H9 (cell line): ENCODE measurements at places on chromosomes 7 and 10. TPM values are rescaled to one million over a fixed set of nuclear protein-coding genes. Genes with fewer than 3 reads are reported as not detected.

DNA sequence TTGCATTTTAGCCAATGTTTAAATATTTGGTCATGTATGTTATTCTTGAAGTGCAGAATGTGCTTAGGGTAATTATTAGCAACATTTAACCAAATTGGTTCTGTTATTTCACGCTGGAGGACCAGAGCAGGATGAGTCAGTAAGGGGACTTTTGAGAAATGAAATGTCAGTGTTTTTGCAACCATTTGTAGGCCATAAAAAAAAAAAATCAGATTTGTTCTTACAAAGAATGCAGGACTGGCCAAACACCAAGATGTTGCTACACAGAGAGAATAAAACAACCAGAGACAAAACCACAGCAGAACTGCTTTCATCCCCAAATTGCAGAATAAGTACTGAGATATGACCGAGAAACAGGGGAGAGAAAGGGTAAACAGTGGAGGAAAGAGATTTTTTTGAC, 62.1 kb downstream of the TPST1 start:
- H3K27ac ChIP-seq, result no peak overlapping the region
- no peaks in the 10 kb centered on the region for H3K4me1 ChIP-seq
- DNase-seq, result no peak

DNA sequence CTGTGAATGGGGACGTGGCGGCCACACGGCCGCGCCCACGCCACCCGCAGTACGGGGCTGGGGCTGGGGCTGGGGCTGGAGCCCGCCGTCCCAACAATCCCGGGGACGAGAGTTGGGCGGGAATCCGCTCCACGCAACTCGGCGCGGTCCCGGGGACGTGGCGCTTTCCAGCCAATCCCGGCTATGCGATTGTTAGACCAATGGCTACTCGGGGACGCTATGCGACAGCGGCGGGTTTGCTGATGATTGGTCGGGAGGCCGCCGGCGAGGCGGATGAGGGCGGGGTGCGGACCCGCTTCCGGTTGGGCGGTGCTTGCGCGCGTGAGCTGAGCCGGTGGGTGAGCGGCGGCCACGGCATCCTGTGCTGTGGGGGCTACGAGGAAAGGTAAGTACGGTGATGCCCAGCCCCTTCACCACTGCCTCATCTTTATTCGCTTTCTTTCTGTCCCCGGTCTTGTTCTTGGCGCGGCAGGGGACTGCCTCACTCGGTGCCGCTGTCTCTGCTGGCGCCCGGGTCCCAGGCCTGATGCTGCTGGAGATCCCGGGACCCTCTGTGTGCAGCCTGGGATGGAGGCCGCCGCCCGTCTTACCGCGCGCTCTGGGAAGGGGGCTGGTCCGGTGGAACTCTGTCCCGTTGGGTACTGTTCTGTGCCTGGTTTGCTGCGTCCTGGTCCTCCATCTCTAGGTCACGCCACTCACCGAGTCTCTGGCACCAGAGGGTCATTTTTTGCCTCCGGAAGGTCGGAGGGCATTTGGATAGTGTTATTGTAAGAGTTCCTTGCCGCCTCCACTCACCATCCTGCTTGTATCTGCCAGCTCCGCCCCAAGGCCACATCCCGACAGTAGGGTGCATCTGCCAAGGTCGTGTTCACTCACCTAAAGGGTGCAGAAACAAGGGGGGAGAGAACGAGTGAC, at the start of gene CALU:
CALU (plus strand) TSS at position 312 of the 915 bp plus-strand sequence. CDS start 9,225 bp downstream, outside the sequence.
- DNase-seq, result peak; percentile 96
- H3K27me3 ChIP-seq, result no peaks in the 10 kb centered on the region
- H3K36me3 ChIP-seq, result no peaks in the 10 kb centered on the region
- H3K27ac ChIP-seq, result no peak within 1 kb of the TSS
- no peaks in the 10 kb centered on the region; the same call in 1 of the 2 replicates for H3K4me1 ChIP-seq

DNA sequence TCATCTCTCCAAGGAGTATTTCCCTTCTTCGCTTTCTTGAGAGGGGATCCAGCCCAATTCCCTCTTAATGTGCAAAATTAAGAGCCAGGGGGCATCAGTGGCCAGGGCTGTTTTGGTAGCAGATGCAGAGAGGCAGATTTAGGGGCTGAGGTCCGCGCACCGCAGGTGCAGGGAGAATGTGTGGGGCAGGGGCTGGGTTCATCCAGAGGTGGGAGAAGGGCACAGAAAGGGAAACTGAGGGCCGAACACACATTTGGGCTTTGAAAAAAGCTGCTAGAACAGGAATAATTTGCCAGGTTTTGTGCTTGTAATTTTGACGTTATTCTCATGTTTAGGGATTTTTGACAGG, 6.5 kb upstream of the SHH start:
- H3K27me3 ChIP-seq, result peaks cover 11% of the 10 kb centered on the region
- H3K27ac ChIP-seq, result no peak overlapping the region
- no peak for DNase-seq
- H3K4me1 ChIP-seq, result no peaks in the 10 kb centered on the region
- no peaks in the 10 kb centered on the region; the same call in 2 of the 3 replicates for H3K36me3 ChIP-seq

Gene ZNF804B
- not detected in 2 replicates for total RNA-seq

Gene PLAC9
- total RNA-seq, result 4.3 and 7.8 TPM in 2 replicates
